ENCODE measurements at places on chromosomes 5 and 9.

- DNase-seq, result no peak
These were observed 242.9 kb downstream of the CSNK1G3 start for GRCh38 chr5:123754908-123755307.

GRCh38 chr5:137016783-137017324 is 482.3 kb downstream of the SPOCK1 start:
- DNase-seq, result no peak

GRCh38 chr9:112917047-112917986 is 26.6 kb upstream of the SLC46A2 start:
- DNase-seq, result no peak

GRCh38 chr5:72556351-72557166 is 49.3 kb upstream of the ZNF366 start:
- DNase-seq, result no peak

DNA sequence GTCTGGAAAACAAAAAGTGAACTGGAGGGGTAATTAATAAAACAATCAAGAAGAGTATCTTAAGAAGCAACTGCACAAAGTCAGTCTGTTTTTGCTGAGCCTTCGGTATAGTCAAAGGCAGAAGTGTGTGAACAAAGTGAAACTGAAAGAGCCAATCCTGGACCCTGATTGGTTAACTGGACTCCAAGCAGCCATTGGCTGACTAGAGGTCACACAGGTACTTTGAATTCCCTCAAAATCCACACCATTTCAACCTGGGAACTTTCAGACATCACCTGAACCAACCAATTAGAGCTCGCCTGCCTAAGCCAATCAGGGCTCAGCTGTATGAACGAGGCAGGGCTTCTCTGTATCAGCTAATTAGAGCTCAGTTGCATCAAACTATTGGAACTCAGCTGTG is 286.7 kb downstream of the TLE4 start:
- DNase-seq, result no peak

DNA sequence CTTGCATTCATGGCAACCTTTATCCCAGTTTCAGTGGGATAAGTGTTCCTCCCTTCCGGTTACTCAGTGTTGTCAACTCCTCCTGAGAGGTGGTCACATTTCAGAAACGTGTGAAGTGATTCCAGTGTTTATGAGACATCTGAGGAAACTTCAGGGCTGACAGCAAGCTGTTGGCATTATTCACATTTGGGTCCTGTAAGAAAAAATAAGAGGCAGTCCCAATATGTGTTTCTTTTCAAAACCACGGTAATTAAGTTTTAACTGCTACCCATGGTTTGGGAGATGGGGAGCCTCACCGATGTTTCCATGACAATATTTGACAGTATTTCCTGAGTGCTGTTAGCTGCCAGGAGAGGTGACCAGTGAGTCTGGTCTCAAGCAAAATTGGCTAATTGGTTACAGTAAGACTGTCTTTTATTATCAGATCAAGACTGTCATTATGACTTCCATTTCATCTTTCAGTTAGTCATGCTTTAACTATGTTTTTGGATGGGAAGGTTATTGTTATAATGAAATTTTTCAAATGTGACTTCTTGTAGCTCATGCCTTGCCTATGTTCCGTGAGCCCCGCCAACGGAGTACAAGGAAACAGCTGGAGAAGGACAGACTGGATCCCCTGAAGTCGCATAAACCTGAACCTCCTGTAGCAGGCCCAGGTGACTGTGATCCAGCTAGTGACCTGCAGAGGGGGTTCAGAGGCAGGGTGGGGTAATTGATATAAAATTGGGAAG is 115.3 kb downstream of the GDNF start:
- no peak for DNase-seq

DNA sequence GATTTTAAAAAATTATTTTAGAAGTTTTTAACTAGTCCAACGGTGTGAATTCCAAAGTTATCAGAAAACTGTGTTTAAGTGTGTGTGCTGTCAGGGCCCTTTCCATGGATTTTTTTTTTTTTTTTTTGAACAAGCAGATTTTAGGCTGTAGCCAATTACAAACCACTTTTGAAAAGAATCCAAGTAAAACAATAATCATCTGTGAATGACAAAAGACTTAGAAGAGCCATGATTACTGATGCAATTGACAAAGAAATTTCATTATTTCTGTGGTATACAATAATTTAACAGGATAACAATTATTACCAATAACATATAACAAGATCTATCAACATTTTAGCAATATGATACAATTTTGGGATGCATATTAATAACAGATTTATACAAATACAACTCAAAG is 16.2 kb upstream of the PAIP1 start:
- DNase-seq, result no peak

DNA sequence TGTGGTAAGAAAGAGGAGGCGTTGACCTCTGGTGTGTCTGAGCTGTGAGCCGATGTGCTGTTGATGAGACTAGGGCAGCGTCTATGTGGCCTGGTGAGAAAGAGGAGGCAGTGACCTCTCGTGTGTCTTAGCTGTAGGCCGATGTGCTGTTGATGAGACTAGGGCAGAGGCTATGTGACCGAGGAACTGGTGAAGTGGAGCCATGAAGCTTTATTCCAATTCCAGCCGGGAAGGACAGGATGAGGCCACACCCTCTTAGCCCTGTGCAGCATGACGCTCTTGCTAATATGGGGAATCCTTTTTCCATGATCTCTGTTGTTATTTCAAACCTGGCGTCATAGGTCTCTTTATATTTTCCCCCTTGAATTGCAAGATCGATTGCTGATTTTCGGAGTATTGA is 172.4 kb downstream of the GOLPH3 start:
- no peak for DNase-seq

DNA sequence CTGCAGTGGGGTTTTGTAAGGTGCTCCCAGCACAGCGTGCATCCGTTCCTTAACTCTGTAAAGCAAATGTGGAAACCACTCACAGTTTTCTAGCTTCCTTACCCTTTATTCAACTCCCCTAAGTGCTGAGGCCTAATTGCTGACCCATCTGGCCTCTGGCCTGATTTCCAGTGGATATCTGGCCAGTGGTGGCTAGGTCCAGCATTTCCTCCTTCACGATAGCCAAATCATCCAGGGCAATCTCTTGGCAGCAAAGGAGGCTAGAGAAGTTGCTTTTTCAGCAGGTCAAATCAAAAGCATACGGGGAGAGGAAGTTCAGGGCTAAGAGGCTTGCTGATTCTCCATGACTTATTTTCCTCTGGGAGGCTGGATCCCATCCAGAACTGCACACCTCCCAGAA is 286.3 kb upstream of the VLDLR start:
- DNase-seq, result no peak

GRCh38 chr5:151156507-151157420 is 815 bp downstream of the ANXA6 start:
- DNase-seq, result no peak

DNA sequence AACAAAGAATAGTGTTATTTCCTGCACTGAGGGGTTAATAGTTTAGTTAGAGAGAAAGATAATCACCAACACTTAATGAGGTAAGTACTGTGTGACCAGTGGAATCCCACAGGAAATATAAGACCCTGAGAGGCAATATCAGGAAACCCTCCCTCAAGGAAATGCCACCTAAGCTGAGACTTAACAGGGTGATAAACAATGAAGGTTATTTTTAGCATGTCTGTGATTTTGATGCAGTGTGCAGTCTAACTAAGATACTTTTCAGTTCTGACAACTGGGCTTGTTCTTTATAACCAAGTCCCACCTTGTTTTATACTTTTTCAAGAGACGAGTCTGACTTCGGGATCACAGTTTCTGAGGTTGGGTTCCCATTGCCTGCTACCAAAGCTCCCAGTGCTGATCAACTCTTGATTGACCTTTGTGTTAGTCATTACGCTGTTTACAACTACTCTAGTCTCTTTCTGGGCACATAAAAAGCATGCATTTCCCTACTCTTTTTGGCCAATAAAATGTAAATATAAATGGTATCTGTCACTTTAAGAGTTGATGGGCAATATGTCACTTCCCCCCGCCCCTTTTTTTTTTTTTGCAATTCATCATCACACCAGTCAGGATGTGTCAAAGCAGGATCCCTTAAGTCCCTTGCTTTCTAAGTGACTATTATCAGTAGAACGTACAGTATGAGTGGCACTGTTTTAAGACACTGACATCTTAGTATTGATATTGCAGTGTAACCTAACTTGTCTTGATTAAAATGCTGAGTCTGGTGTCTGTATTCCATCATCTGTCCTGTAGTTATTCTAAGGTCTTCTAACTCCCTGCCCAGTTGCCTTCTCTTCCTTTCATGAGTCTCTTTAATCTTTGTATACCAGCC is 31.4 kb downstream of the C6 start:
- no peak for DNase-seq

DNA sequence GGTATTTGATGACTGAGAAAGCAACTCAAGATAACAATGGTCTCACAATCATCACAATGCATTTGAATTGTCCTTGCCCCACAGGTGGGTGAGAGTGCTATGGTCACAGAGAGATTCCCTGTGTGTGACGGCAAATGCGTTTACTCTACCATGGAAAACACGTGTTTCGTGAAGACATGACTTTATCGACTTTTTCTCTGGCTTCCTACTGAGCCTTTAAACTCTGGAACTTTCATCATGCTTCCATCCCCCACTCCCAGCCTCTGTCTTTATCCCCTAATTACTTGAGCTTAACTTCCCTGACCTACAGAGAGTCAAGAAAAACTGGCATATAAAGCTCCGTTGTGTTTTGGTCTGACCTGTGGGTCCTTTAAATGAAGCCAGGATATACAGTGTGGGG is 414.1 kb upstream of the CLINT1 start:
- DNase-seq, result no peak

GRCh38 chr5:176727528-176727900 is 80.2 kb downstream of the TSPAN17 start:
- no peak for DNase-seq

DNA sequence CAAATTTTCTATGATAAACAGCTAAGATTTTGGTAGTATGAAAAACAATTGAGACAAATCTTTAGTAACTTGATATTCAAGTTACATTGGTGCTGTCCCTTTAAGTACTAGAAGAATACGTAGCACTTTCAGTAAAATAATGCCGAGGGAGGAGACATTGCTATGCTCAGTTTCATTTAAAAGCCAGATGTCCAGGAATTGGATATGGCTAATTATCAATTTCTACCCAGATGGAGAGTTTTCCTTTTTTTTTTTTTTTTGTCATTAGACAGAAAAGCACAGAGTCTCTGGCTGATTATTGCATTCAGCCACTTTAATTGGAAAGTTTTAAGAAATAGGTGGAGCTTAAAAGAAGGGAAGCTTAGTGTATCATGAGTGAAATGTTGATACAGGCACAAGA is 40.4 kb upstream of the APC start:
- no peak for DNase-seq

DNA sequence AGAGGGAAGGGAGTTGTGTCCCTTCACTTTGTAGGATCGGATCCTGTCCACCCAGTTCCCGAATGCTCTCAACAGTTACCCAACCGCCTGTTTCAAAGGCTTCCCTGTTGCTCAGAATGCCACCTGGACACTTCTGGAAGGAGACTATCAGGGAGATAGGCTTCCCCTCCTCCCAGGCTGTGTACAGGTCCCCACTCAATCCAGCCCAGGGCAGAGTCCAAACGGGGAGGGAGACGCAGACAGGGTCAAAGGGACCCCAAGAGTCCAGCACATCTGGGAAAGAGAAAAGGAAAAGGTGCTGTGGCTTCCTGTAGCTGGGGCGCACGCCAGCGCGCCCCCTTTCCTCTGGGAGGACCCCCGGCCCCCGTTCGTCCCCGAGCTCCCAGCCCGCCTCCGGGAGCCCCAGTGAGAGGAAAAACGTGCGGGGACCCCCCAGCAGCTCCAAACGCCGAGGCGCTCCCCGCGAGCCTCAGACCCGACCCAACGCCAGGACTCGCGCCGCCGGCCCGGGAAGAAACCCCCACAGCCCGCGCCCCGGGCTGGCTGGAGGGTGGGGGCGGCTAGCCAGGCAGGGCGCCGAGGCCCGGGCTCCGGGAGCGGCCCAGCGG is 640 bp downstream of the SURF4 start:
- no peak for DNase-seq

- no peak for DNase-seq
These were observed 37.8 kb upstream of the SPDL1 start for GRCh38 chr5:169545762-169546161.

DNA sequence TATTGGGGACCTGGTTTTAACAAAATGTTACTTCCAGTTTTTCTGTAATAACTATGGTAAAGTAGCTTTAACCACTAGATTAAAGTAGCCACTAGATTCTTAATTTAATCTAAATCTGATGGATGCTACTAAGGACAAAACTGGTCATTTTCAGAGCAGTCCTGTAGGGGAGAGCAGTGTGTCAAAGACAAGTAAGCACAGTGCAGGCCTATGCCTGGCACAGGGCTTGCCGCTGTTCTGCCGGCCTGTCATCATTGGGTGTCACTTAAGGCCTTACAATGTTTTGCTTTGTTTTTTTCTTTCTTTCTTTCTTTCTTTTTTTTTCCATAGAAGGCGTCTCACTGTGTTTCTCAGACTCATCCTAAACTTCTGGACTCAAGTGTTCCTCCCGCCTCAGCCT is 53.0 kb upstream of the NXNL2 start:
- no peak for DNase-seq

DNA sequence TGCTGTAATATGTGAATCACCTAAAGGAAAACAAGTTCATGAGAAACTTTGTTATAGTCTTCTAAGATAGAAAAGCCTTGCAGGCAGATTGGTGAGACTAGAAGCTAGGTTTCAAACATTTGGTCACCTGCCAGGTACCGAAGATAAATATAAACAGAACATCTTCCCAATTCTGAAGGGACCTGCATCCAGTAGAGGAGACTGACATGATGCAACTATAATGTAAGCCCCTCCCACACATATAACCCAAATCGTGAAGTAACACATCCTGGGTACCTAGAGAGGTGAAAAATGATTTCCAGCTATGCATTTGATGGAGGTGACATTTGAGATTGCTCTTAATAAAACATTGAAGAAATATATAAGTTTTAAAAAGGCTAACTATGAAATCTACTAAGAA is 29.9 kb downstream of the SHLD3 start:
- no peak for DNase-seq

DNA sequence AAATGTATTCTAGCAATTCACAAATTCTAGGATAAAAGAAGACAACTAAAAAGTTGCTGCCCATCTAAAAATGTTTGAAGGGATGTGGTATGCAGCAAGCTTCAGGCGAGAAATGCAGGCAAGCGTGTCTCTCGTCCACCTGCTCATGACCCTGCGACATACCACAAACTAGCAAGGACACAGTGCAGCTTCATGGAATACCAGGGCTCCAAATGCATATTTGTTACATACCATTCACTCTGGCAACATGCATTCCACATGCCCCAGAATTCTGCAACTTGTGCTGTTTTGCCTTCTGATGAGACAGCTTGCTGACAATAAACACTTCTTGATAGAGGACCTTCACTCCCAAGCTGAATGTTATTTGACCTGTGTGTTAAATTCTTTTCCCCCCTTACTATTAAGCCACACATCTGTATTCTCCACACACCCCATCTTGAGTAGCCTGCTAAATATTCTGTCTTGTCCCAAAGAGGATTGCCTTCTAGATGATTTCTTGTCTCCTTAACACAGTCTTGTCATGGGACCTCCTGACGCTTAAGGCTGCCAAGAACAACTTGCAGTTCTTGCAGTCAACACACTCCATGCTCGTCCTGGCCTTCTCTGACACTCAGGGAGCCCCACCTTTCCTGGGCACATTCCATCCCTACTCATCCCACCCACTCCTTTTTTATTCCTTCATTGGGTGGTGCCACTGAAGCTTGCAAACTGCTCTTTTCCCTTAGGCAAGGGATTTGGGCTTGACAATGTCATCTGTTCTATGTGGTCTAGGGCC is 340.5 kb downstream of the PIK3R1 start:
- no peak for DNase-seq
